ENCODE measurements at places on chromosomes 1 and 21. TPM values are rescaled to one million over a fixed set of nuclear protein-coding genes. Genes with fewer than 3 reads are reported as not detected.
A peak's percentile ranks its signal among the peaks of the same experiment; 100 is the strongest.

DNA sequence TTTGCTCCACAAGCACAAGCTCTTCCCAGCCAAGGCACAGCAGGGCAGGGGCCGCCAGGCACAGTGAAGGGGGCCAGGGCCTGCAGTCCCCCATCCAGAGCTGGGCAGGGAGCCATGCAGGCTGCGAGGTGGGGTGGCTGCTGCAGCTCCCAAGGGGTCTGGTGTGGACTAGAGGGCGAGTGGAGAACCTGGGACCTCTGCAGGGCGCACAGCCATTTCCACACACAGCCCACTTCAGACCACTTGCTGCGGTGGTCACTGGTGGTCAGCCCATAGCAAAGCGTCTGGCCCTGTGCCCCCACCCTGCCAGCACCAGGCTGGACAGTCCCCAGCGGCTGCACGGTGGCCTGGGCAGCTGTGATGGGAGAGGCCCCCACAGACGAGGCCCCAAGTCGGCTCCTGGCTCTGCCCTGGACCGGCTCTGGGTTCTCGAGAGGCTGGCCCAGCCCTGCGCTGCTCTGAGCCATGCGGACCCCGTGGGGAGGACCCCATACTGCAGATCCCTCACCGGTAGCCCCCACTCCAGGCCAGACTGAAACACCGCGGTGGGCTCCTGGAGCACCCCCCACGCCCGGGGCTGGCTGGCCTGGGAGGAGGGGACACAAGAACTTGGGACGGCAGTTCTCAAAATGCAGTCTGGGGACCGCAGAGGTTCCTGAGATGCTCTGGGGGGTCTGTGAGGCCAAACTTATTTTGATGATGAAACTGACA lies 47.1 kb upstream of the COL6A2 start:
- no peak for DNase-seq

- DNase-seq: peak; percentile 66
These were observed 26.1 kb downstream of the GPR3 start for GRCh38 chr1:27418326-27419185.

DNA sequence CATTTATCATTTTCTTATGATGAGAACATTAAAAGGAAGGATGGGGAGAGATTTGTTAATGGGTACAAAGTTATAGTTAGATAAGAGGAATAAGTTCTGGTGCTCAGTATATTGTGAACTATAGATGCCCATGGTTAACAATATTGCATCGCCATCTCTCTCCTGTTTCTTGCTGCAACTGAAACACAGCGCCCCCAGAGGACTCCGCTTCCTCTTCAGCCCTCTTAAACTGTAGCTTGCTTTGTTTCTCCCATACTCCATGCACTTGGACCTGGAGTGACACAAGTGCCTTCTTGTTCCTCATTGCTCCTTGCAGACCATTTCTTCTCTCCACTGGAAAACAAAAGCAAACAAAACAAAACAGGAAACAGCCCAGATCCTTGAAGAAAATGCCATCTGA lies 70.1 kb upstream of the NTPCR start:
- DNase-seq: no peak

- no peak for DNase-seq
These were observed 33.6 kb downstream of the NTPCR start for GRCh38 chr1:232983817-232984567.

HUNK gene
- 0.29 TPM for total RNA-seq

FAM78B gene
- total RNA-seq: 1.0 TPM
